Brain microvascular endothelial cell (primary cell): ENCODE measurements at places on chromosomes 3 and 15.

DNA sequence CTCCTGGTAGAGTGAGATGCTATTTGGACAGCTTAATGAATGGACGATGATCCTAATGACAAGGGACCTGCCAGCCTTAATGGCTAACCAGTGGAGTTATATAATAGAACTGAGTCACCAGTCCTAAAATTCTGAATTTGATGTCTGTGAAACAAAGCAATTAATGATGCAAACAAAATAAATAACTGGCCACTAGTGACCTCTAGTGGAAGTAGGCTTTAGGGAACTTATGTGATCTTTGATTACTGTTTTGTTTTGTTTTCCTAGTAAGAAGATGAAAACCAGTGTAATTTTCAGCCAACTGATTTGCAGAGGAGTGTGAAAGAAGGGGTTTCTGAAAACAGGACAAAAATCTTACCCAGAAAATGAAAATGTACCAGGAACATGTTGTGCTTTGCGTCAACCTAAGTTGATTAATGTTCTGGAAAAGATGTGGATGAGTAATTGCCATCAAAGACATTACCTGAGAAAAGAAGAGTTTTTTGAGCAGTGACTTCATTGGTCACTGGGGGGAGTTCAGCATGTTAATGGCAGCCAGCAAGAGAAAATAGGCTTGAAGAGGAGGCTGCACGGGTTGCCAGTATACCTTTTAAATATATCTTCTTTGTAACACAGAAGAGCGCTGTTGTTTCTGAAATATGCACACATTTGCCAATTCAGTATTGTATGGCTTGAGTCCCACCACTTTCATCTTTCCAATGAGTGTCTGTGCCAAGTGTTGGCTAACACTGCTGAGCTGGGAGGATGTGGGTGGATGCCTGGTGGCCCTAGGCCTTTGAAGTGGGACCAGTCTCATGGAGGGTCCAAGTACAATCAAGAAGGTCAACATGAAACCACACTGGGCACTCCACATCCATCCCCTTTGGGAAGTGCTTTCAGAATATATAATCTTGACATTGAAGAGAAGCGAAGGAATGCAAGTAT lies 9.3 kb downstream of the VEPH1 start:
- peak; percentile 24 for DNase-seq

DNA sequence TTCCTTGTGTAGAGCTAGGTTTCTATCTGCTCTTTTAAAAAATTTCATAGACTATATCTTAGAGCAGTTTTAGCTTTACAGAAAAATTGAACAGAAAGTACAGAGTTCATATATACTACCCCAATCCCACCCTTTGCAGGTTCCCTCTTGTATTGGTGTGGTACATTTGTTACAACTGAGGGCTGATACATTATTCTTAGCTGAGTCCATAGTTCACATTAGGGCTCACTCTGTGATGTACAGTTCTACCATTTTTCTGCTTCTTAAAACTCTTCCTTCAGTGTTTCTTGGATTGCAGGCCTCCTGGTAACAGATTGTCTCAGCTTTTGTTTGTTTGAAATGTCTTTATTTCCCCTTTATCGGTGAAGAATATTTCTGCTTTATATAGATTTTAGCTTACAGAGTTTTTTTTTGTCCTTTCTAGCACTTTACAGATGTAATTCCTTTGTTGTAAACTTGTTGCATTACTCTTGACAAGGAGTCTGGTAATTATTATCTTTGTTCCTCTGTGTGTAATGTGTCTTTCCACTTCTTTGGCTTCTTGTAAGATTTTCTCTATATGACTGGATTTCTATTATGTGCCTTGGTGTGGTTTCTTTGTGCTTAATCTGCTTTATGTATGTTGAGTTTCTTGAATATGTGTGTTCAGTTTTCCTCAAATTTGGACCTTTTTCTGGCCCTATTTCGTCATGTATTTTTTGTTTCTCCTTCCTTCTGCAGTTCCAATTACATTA lies 25.3 kb downstream of the MEF2A start:
- DNase-seq: no peak

- DNase-seq: no peak
Measured at GRCh38 chr15:50050986-50051743, 67.9 kb downstream of the ATP8B4 start.

GRCh38 chr15:68149059-68149458 lies 56.1 kb downstream of the CALML4 start:
- peak; percentile 20 for DNase-seq

DNA sequence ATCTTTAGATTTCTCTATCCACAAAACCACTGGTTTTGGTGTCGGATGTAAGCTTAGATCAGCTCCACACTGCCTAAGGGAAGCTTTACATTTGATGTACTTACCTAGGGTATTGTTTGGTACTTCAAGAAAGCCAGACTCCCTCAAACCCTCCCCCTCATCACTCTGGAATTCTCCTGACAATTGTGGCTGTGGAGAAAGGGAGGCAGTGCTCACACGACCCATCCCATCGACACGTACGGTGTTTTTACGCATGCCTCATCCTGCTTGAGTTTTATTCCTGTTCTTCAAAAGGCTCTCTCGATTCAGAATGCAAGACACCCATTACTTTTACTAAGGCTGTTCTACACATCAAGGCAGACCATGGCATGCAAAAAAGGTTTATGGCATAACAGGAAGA lies 67.3 kb upstream of the ONECUT1 start:
- DNase-seq: no peak

DNA sequence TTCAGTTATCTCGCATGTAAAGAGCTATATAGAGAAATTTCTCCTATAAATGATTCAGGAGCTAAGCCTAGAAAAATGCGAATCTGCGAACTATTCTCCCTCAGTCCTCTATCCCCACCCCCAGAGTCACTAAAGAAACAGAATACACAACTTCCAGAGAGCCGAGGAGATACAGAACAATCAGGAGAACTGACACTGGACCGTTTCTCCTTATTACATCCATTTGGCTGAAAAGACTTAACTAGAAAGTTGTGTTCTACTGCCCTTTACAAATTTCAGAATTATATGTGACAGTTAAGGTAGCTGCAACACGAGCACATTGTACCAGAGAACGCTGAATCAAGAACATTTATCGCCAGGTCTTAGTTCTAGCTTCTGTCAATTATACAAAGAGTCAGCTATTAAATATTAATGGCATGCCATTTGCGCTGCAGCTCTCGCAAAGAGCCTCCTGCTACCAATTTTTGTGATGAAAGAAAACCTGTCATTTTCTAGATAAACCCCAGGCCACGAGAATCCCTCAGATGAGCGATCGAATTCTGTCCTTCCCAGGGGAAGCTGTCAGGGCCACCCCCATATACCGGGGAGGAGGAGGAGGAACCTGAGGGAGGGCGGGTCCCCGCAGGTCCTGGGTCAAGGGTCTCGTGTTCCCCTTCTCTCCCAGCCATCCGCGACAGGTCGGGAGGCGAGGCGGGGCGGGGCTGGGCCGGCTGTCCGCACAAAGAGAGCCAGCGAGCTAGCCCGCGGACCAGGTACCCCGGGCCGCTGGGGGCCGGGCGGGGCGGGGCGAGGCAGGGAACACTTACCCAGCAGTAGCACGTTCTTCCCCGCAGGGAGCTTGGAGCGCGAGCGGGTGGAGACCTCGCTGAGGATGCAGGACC lies 878 bp downstream of the DYNC1LI1 start:
- DNase-seq: peak; percentile 41

- DNase-seq: peak; percentile 3
Measured at GRCh38 chr15:83565553-83566159, 88.3 kb upstream of the ADAMTSL3 start.

GRCh38 chr3:113247675-113248458 lies 36.5 kb downstream of the BOC start:
- no peak for DNase-seq

DNA sequence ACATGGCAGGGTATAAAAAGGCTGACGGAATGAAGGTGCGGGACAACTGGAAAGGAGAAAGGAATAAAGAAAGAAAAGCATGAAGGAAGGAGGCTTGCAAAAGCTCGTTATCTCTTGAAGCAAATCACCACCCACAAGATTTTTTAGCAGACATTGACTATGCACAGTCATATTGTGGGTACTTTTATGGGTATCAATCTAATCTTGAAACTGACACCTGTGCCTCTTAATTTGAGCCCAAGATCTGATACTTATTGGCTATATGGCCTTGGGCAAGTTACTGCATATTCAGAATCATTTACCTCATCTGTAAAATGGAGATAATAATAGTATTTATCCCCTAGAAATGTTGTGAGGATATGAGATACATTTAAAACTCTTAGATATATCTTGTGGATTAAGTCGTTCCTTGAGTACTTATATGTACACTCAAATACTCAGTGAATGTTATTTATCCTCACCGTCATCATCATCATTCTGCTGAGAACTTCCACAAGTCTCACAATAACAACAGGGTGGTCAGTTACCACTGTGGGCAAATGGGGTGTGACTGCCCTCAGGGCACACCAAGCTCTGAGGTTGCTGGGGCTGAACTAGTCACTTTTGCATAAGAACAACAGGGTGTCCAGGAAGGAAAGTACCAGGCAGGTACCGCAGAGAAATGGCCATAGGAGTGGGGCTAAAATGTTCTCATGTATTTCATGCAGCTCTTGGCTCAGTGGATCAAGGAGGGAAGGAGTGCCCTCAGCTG lies 266.1 kb downstream of the SLC9A9 start:
- no peak for DNase-seq

- no peak for DNase-seq
Measured at GRCh38 chr3:149388531-149389417, 11.3 kb upstream of the TM4SF1 start.

- no peak for DNase-seq
Measured at GRCh38 chr3:195075199-195075940, 195.6 kb downstream of the XXYLT1 start.

DNA sequence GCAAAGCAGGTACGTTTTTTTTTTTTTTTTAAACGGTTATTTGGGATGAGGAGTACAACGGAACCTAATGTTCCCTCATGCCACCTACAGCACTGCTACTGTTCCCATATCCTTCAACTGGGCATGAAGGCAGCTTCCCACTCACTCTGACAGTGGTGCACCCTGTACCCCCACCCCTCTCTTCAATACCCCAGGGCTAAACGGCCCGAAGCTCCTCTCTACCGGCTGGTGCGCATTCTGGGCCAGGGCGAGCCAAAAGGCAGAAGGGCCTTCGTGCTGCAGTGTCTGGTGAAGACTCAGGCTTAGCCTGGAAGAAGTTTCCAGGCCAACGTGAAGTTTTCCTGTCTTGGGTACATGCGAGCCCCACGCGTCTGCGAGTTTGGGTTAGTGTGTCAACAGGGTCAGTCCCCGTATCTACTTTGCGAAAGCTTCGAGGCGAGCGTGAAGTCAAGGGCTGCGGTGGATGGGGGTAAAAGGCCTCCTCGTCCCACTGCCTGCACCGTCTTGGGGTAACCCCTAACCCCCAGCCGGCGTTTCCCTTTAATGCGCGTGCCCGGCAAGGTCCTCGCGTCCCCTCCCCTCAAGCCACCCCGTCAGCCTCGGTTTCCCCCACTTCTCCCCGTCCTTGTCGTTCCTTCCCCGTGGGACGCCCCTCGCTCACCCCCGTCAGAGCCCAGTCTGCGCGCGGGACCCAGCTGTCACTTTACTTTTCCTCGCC lies 765 bp upstream of the UBE2E2 start:
- DNase-seq: peak; percentile 5

DNA sequence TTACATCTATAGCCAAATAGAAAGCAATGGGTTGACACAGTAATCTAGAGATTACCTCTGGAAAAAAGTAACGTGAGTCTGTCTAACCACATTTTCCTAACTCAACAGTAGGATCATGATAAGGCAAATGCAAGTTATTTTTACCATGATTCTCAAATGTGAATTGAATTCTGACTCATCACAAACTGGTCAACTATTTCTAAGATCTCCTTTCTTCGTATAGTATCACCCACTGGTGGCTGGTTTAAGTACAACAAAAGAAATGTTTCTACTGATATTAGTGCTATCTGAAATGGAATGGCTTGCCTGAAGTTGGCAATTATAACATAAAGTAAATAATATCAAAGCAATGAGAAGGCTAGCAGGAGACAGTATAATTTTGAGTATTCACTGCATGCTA lies 102.2 kb downstream of the ABI3BP start:
- DNase-seq: peak; percentile 45

- no peak for DNase-seq
Measured at GRCh38 chr15:95946926-95947325, 383.6 kb upstream of the NR2F2 start.
